ENCODE measurements at places on chromosomes 3 and 15.

- DNase-seq: no peak
Measured at GRCh38 chr3:37626736-37627565, 234.7 kb upstream of the CTDSPL start.

DNA sequence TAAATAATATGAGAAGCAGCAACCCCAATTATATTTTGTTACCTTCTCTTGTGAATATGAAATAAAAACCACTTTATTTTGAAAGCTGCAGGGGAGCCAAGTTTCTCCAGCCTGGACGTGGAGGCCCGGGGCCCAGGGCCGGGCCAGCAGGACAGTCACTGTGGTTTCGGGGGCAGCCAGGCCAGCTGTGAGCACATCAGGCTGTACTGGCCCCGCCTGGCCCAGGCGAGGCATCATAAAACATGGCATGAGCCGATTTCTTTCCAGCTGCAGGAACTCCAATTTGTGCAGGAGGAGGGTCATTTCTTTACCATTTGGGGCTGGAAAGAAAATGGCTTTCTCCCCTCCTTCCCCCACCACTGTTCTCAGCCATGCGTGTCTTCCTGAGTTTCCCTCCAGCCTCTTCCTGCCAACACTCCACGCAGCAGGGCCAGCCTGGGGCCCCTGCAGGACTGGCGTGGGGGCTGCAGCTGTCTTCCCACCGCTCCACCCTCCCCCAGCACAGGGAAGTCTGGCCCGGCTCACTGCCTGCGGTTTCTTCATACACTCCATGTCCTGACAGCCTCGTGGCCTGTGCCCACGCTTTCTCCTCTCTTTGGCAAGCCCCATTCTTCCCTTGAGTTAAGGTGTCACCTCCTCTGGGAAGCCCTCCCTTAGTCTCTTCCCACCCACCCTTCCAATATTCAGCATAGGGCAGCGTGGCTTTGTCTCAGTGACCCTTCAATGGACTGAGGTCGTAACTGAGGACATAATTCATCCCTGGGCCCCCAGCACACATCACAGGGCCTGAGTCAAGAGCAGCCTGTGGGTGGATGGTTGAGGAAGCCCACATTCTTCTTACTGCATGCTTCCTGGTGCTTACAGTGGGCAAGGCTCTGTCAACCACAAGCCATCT is 135.8 kb downstream of the CHSY1 start:
- DNase-seq: peak; percentile 43

- no peak for DNase-seq
Measured at GRCh38 chr3:48708481-48708889, 8.5 kb downstream of the IP6K2 start.

DNA sequence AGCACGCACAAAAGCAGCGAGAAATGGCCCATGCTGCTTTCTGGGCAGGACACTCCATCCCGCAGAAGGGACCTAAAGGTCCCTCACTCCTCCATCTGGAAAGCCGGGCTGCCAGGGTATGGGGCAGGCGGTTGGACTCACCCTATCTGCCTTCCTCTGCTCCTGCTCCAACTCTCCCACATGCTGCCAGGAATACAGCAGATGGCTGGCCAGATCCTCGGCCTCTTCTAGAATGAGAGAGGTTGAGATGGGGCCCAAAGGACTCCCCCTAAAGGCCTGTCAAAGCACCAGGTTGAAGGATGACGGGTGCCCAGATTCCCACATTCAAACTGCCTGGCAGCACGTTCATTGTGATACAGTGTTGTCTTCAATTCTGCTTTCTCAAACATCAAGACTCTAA is 85.1 kb upstream of the C2CD4B start:
- DNase-seq: no peak

- DNase-seq: no peak
Measured at GRCh38 chr3:72343078-72343477, 505.2 kb downstream of the SHQ1 start.

GRCh38 chr15:83569341-83569740 is 84.6 kb upstream of the ADAMTSL3 start:
- DNase-seq: no peak

GRCh38 chr15:57554063-57554811 is 37.5 kb upstream of the MYZAP start:
- DNase-seq: no peak

GRCh38 chr3:123678108-123678511 is 93.3 kb upstream of the HACD2 start:
- no peak for DNase-seq

GRCh38 chr3:13782501-13782900 is 97.4 kb downstream of the WNT7A start:
- no peak for DNase-seq

DNA sequence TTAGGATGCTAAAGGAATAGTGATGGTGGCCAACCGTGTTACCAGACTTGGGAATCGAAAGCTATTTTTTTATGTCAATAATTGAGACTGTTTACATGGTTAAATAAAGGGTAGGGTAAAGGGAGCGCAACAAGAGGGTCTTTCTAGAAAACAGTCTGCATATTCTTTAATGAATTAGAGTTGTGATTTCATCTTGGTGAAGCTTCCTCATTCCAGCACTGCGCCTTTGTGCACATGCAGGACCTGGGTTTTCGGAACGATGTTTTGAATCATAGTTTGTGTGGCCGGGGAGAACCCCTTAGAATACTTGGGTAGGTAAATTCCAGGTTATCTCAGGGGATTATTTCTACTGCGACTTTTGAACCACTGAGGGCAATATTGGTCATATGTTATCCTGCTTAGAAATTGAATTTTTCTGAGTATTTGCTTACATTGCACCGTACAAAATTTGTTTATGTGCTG is 1.3 kb downstream of the PIK3CA start:
- DNase-seq: peak; percentile 35

DNA sequence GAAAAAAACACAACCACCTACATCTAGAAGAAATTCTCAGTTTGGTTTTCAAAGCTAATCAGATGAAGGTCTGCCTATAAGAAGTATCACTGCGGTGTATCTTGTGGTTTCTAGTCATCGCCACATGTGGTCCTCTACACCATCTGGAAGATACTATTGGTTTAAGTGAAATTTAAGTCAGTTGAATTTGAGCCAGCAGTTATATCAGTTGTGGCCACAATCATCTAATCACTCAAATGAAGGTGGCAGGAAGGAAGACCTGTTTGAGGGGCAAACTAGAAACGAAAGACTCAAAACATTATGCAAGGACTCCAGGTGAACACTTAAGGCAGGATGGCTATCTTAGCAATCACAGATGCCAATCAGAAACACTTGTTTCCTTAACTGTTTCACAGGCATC is 48.7 kb downstream of the ETV5 start:
- DNase-seq: no peak
